A673 (cell line): ENCODE measurements at places on chromosomes 6 and 20. TPM values are rescaled to one million over a fixed set of nuclear protein-coding genes. Genes with fewer than 3 reads are reported as not detected.

Gene CENPW
- 78.4 and 88.0 TPM in 2 replicates for total RNA-seq

Gene TMEM170B
- total RNA-seq: 9.5 and 11.4 TPM in 2 replicates

Gene PRICKLE4
- total RNA-seq: 1.9 TPM in 1 of 2 replicates, not detected in the other

Gene TMEM74B
- 0.31 TPM in 1 of 2 replicates, not detected in the other for total RNA-seq

Gene FAM217A
- not detected in 2 replicates for total RNA-seq
